ENCODE measurements at places on chromosomes 12 and 14. TPM values are rescaled to one million over a fixed set of nuclear protein-coding genes. Genes with fewer than 3 reads are reported as not detected.

GRCh38 chr14:77950371-77951063, 150.6 kb downstream of the ADCK1 start:
- no peak for DNase-seq
- H3K27ac ChIP-seq, result no peak overlapping the region
- no peaks in the 10 kb centered on the region for H3K27me3 ChIP-seq
- no peak overlapping the region for H3K4me3 ChIP-seq
- H3K4me1 ChIP-seq, result no peaks in the 10 kb centered on the region

- H3K4me1 ChIP-seq, result no peaks in the 10 kb centered on the region
- no peaks in the 10 kb centered on the region for H3K27me3 ChIP-seq
Observed at GRCh38 chr12:96698521-96698920, 208.5 kb upstream of the NEDD1 start.

DNA sequence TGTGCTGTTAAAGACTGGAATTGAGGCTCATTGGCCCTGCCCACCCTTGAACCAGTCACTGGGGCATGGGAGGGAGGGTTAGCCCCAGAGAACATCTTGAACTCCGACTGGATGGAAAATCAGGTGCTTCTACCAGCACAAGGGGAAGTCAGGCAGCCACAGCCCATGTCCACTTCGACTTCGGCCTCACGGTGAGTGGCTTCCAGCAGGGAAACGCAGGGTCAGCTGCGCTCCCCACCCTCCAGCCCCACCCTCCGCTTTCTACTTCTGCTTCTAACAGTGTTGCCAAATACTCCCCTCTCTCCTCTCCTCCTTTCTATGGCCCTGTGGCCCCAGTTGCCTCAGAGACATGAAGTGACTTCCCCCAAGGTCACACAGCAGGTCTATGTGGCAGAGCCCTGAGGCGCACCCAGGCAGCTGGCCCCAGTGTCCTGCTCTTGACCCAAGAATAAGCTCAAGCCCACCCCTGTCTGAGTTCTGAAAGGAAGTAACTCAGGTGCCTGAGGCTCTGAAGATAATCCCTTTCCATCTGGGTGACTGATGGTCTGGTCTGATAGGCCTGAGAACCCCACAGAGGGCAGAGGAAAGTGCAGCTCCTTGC, 11.9 kb upstream of the SH2B3 start:
- no peaks in the 10 kb centered on the region for H3K36me3 ChIP-seq
- DNase-seq, result peak; percentile 21
- H3K4me3 ChIP-seq, result no peak overlapping the region
- H3K27ac ChIP-seq, result no peak overlapping the region
- no peaks in the 10 kb centered on the region for H3K27me3 ChIP-seq

DNA sequence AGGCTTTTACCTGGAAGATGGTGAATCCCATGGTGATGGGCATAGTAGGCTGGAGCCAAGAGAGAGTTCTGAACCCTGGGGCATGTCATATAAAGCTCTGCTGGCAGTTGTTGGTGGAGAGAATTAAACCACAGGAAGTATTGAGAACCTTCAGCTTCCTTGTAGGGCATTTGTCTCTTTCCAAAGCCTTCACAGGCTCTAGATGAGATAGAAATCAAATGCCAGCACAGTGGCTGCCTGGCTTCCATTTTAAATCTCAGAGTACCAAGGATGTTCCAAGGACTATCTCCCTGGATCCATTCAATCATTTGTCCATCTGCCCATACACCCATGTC, 369.6 kb downstream of the DPF3 start:
- H3K4me1 ChIP-seq, result no peaks in the 10 kb centered on the region
- no peaks in the 10 kb centered on the region for H3K27me3 ChIP-seq
- no peak overlapping the region for H3K27ac ChIP-seq
- H3K36me3 ChIP-seq, result no peaks in the 10 kb centered on the region
- no peak for DNase-seq

GRCh38 chr14:104425171-104425681, 154.3 kb upstream of the C14orf180 start:
- H3K4me1 ChIP-seq, result no peaks in the 10 kb centered on the region
- H3K27me3 ChIP-seq, result no peaks in the 10 kb centered on the region
- H3K27ac ChIP-seq, result no peak overlapping the region

- H3K27ac ChIP-seq, result no peak overlapping the region
- no peaks in the 10 kb centered on the region for H3K36me3 ChIP-seq
- DNase-seq, result no peak
- H3K4me1 ChIP-seq, result no peaks in the 10 kb centered on the region
Observed at GRCh38 chr12:125734137-125734536, 668.9 kb downstream of the AACS start.

GRCh38 chr12:100612606-100613005, 39.1 kb downstream of the GAS2L3 start:
- H3K4me3 ChIP-seq, result no peak overlapping the region
- H3K27ac ChIP-seq, result no peak overlapping the region
- no peaks in the 10 kb centered on the region for H3K36me3 ChIP-seq
- no peak for DNase-seq
- no peaks in the 10 kb centered on the region for H3K4me1 ChIP-seq
- H3K27me3 ChIP-seq, result no peaks in the 10 kb centered on the region

DNA sequence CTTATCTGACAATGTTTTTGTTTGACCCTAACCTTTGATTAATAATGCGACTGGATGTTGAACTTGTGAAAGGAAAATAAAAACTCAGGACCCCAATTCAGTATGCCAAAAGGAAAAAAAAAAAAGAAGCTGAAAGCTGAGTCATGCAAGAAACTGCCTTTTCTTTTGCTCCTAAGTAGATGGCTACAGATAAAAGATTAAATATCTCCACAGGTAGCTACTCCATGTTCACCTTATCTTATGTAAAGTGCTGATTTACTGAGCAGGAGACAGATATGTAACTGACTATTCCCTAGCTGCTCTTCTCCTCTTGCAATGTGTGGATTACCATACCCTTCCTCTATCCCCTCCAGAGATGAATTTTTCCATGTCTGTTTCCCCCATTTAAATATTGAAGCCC, 30.8 kb upstream of the TCL1B start:
- DNase-seq, result no peak
- no peak overlapping the region for H3K4me3 ChIP-seq
- no peaks in the 10 kb centered on the region for H3K4me1 ChIP-seq
- H3K27ac ChIP-seq, result no peak overlapping the region

DNA sequence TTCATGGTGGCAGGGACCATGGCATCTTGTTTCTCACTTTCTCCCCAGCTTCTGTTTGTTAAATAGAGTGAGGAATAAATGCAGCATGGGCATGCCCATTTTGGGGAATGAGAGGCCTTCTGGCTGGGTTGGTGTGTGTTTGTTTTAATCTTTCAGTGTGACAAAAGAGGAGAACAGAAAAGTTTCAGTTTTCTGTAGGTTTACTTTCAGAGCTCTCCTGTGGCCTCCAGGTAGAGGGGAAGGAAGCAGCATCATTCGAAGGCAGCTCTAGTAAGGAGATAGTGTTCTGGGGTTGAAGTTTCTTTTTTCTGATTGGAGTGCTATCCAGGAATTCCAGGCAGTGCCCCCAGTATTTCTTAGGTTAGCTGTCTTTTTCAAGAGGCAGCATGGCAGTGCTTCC, 15.3 kb downstream of the MSRB3 start:
- no peaks in the 10 kb centered on the region for H3K27me3 ChIP-seq
- H3K4me1 ChIP-seq, result no peaks in the 10 kb centered on the region
- no peak for DNase-seq
- no peak overlapping the region for H3K27ac ChIP-seq

DNA sequence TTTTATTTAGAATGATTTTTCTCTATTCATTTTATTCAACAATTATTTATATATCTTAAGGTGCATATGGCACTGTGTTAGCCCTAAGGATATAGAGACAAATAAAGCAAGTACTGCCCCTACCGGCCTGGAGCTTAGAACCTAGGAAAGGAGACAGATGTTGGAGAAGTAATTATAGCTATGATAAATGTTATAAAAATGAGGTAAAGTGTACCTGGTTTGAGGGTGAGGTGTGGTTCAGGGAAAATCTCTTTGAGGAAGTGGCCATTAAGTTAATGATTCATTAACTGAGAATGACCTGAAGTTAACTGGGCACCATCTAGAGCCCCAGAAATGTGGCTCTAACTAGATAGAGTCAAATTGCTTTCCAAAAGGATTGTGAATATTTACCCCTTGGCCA, 31.9 kb downstream of the CDKL1 start:
- H3K36me3 ChIP-seq, result no peaks in the 10 kb centered on the region
- DNase-seq, result no peak
- H3K4me1 ChIP-seq, result peaks cover 15% of the 10 kb centered on the region
- no peak overlapping the region for H3K4me3 ChIP-seq

GRCh38 chr12:5188472-5188871, 144.8 kb downstream of the KCNA5 start:
- H3K27ac ChIP-seq, result no peak overlapping the region
- no peak for DNase-seq
- no peaks in the 10 kb centered on the region for H3K36me3 ChIP-seq
- no peaks in the 10 kb centered on the region for H3K27me3 ChIP-seq

GRCh38 chr14:76779221-76780057, 18.2 kb downstream of the VASH1 start:
- no peak overlapping the region for H3K4me3 ChIP-seq
- H3K4me1 ChIP-seq, result peaks cover 41% of the 10 kb centered on the region
- H3K27me3 ChIP-seq, result no peaks in the 10 kb centered on the region
- no peak overlapping the region for H3K27ac ChIP-seq
- no peak for DNase-seq

GRCh38 chr12:12214635-12215131, 52.2 kb downstream of the LRP6 start:
- no peak overlapping the region for H3K27ac ChIP-seq
- no peaks in the 10 kb centered on the region for H3K27me3 ChIP-seq
- H3K4me1 ChIP-seq, result peaks cover 8% of the 10 kb centered on the region

GRCh38 chr12:22361785-22362184, 27.3 kb upstream of the ST8SIA1 start:
- no peak for DNase-seq
- no peaks in the 10 kb centered on the region for H3K4me1 ChIP-seq
- no peaks in the 10 kb centered on the region for H3K27me3 ChIP-seq
- H3K36me3 ChIP-seq, result no peaks in the 10 kb centered on the region
- H3K4me3 ChIP-seq, result no peak overlapping the region

GRCh38 chr14:34895277-34895676, 20.1 kb upstream of the BAZ1A start:
- H3K27me3 ChIP-seq, result no peaks in the 10 kb centered on the region
- H3K4me1 ChIP-seq, result no peaks in the 10 kb centered on the region
- DNase-seq, result no peak
- H3K36me3 ChIP-seq, result no peaks in the 10 kb centered on the region
- no peak overlapping the region for H3K27ac ChIP-seq

GRCh38 chr14:22599349-22599748, 1.2 kb downstream of the ABHD4 start:
- peak overlapping the region; percentile 86 for H3K27ac ChIP-seq
- DNase-seq, result no peak
- peak overlapping the region; percentile 69 for H3K4me3 ChIP-seq

GRCh38 chr12:90854136-90854689, 100.8 kb downstream of the CCER1 start:
- no peak overlapping the region for H3K4me3 ChIP-seq
- H3K27ac ChIP-seq, result no peak overlapping the region
- no peaks in the 10 kb centered on the region for H3K27me3 ChIP-seq

GRCh38 chr12:130514149-130514551, 176.5 kb downstream of the PIWIL1 start:
- H3K36me3 ChIP-seq, result no peaks in the 10 kb centered on the region
- no peaks in the 10 kb centered on the region for H3K27me3 ChIP-seq
- H3K4me3 ChIP-seq, result no peak overlapping the region
- no peaks in the 10 kb centered on the region for H3K4me1 ChIP-seq
- no peak for DNase-seq

DNA sequence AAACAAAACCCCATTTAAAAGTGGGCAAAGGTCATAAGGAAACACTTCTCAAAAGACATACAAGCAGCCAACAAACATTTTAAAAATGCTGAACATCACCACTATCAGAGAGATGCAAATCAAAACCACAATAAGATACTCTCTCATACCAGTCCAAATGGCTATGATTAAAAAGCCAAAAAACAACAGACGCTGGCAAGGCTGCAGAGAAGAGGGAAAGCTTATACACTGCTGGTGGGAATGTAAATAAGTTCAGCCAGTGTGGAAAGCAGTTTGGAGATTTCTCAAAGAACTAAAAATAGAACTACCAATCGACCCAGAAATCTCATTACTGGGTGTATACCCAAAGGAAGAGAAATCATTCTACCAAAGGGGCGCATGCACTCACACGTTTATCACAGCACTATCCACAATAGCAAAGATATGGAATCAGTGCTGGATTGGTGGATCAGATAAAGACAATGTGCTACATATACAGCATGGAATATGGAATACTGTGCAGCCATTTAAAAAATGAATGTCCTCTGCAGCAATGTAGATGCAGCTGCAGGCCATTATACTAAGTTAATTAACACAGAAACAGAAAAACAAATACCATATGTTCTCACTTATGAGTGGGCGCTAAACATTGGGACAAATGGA, 102.1 kb upstream of the DAAM1 start:
- no peaks in the 10 kb centered on the region for H3K36me3 ChIP-seq
- H3K27me3 ChIP-seq, result no peaks in the 10 kb centered on the region
- no peak overlapping the region for H3K4me3 ChIP-seq

DNA sequence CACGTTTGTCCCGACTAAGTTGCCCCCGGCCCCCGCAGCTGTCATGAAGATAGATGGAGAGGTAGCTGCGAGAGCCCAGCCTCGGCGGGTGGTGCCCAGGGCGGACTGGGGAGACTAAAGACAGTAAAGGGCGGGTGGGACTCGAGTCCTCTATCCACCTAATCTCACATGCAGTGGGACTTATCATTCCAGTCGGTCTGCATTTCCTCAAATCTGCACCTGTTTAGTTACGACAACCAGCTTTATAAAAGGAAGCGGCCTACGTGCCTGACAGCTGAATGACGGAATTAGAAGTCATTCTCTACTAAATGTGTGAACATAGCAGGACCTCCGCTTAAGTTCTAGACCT, 109.8 kb upstream of the EGLN3 start:
- no peaks in the 10 kb centered on the region for H3K36me3 ChIP-seq
- peaks cover 7% of the 10 kb centered on the region for H3K4me1 ChIP-seq
- peak overlapping the region; percentile 82 for H3K27ac ChIP-seq
- DNase-seq, result no peak
- H3K4me3 ChIP-seq, result peak overlapping the region; percentile 69

DNA sequence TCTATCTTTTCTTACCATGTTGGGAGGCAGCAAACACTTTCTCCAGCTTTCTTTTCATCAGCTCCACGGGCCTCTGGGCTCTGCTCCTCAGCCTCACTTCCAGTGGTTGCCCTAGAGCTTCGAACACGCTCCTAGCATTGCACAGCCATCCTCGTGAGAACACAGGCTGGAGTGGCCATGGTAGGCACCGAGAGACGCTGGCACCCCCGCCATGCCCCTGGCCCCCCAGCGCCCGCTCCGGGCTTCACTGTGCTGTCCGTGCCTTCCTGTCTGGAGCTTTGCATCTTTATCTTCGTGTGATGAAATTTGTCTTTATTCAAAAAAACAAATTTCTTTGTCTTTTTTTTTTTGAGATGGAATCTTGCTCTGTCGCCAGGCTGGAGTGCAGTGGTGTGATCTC, 352.2 kb downstream of the TMEM121 start:
- no peak overlapping the region for H3K27ac ChIP-seq
- H3K36me3 ChIP-seq, result no peaks in the 10 kb centered on the region
- no peak for DNase-seq
- H3K4me3 ChIP-seq, result no peak overlapping the region
- no peaks in the 10 kb centered on the region for H3K27me3 ChIP-seq

GRCh38 chr14:99361596-99362215, 89.7 kb upstream of the BCL11B start:
- no peak overlapping the region for H3K4me3 ChIP-seq
- H3K27me3 ChIP-seq, result no peaks in the 10 kb centered on the region
- no peak for DNase-seq

Gene GLT8D2
- 30.1 TPM for total RNA-seq

Gene A2ML1
- total RNA-seq, result 5.7 TPM

Gene CPNE8
- 16.5 TPM for total RNA-seq

Gene FOXN3
- 103 TPM for total RNA-seq

Gene CLEC9A
- total RNA-seq, result 0.21 TPM

Gene GDF3
- not detected for total RNA-seq

Gene KRT74
- not detected for total RNA-seq

Gene ASCL1
- not detected for total RNA-seq

Gene SDR9C7
- not detected for total RNA-seq

Gene NEUROD4
- not detected for total RNA-seq

Measured in tibial nerve (tissue), 4 donors.